Right kidney (tissue), 9 donors: ENCODE measurements at places on chromosomes 13 and 19.

DNA sequence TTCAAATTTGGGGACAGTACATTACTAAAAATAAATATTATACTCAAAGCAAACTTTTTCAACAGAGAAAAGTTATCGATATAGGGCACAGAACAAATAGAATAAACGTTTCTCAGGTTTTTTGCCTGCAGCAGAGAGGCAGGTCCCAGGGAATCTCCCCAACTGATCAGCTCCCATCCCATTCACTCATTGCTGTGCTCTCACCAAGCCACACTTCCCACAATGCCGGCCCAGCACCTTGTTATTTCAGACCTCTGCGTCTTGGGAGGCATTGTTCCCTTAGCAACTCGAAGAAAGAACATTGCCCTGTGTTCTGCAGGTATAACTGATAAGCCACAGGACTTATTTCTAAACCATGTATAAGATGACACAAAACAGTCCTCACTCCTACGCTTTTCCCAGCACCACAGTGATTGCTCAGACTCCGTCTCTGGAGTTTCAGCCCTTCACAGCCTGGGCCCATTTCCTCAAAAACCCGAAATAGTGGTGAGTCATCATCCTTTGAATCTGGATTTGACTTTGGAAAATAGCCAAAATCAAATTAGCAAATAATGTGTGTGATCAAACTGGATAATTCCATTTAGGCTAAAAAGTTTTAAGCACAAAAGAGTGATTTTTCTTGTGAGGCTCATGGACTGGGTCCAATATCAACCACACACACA is 100.4 kb downstream of the DCLK1 start:
- DNase-seq = no peak

DNA sequence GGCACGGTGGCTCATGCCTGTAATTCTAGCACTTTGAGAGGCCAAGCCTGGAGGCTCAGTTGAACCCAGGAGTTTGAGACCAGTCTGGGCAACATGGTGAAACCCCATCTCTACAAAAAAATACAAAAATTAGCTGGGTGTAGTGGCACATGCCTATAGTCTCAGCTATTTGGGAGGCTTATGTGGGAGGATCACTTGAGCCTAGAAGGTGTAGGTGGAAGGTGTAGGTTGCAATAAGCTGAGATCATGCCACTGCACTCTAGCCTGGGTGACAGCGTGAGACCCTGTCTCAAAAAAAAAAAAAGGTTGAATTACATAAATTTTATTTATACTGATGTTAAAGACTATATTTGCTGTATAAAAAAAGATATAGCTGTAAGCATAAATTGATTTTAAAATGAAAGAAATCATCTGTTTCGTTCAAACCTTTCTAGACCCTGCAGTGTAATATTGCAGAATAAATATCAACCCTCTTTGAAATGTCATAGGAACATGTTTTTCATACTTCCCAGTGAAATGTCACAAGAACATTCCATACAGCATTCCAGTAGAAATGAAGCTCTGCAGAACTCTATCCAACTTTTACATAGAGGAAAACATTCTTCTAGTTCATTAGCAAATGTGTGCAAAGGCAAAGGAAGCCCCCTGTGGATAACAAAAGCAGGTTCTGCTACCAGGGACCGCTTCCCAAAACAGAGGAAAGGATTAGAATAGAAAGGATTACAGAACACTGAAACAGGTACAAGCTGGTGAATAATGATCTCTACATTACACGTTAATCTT is 76.0 kb downstream of the CAB39L start:
- no peak for DNase-seq

GRCh38 chr19:56476651-56477428 is at the start of gene ZNF667:
Gene ZNF667, minus strand, starts transcription at chr19:56477345. Its CDS starts 14,975 bp downstream, at chr19:56462370.
- no peak for DNase-seq

- DNase-seq = no peak
These were observed 1423.7 kb upstream of the PCDH20 start for GRCh38 chr13:62839338-62839737.

DNA sequence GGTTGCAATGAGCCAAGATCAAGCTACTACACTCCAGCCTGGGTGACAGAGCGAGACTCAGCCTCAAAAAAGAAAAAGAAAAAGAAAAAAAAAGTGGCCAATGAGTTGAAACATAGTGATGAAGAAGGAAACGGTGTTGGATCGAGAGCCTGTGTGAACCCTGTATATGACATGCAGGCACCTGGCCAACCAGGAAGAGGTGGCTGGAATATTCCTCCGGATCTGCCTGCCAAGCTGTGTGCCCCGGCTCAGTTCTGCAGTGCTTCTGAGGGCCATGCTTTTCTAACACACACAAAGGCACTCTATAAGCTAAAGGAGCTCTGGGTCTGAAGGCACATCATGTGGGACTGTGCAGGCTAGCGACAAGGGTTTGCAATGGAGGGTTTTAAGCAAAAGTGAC is 3.7 kb upstream of the ZNF444 start:
- no peak for DNase-seq

- no peak for DNase-seq
These were observed 19.6 kb upstream of the CCNA1 start for GRCh38 chr13:36412736-36413135.

DNA sequence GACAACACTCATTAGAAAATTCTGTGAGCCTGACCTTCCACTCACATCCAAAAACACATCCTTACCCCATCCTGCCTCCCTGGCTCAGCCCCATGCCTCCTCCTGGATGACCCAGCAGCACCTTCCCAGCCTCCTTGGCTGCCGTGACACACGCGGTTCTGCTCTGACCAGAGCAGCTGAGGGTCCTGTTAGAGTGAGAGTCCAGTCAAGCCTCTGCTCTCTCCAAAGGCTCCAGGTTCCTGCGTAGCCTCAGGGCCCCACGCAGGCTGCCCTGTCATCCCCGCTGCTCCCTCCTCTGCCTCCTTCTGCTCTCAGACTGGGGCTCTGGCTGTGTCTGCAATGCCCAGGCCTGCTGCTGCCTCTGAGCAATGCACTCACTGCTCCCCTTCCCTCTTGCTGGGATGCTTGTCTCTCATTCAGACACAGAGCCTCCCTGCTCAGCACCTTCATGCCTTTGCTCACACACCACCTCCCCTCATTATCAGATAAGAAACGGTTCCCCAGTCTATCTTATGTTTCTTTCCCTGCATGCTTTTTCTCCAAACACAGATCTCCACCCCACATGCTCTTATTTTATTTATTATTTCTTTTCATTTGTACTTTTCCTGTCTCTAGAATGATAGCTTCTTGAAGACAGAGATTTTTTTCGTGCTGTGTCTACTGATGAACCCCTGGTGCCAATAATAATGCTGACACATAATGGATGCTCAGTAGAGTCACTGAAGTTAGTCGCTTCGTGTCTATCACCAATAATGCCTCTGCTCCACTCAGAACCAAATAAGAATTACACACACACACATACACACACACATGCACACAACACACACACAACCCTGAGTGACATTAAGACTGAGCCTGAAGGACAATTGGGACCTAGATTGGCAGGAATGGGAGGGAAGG is 10.2 kb upstream of the SIGLEC6 start:
- DNase-seq = no peak
